ENCODE measurements at places on chromosomes 1 and 21.

GRCh38 chr1:167927046-167927754 lies 9.3 kb upstream of the DCAF6 start:
- no peak for DNase-seq

DNA sequence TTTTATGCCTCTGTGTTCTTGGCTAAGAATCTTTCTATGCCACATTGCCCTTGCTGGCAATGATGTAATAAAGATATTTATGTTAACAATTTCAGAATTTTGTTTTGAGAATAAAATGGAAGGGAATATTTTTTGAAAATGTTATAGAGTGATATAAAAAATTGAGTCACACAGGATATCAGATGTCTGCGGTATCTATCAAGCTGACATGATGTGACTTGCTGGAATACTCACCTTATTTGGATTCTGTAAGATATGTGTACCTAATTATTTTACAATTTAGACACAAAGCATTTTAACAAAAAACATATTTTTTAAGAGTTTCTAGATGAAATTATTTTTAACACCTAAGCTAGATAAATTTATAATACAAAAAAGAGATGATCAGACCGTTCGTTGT lies 660.0 kb upstream of the B3GALT2 start:
- no peak for DNase-seq

DNA sequence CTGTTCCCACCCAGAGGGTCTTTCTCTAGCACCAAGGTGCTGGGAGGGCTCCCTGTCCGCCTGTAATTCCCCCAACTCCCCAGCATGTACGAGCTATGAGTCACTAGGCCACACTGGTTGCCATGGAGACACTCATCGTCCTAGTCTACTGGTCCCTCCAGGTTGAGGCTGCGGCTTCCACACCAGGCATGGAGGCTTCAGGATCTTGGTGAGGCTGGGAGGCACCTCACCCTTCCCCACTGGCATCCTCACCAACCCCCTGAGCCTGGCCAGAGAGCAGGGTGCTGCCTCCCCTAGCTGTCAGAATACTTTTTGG lies 75.6 kb upstream of the KAZN start:
- DNase-seq: peak; percentile 89

GRCh38 chr1:87250336-87250735 lies 78.3 kb upstream of the LMO4 start:
- no peak for DNase-seq

GRCh38 chr1:155218854-155219591 lies 10.5 kb downstream of the MTX1 start:
- peak; percentile 60 for DNase-seq

DNA sequence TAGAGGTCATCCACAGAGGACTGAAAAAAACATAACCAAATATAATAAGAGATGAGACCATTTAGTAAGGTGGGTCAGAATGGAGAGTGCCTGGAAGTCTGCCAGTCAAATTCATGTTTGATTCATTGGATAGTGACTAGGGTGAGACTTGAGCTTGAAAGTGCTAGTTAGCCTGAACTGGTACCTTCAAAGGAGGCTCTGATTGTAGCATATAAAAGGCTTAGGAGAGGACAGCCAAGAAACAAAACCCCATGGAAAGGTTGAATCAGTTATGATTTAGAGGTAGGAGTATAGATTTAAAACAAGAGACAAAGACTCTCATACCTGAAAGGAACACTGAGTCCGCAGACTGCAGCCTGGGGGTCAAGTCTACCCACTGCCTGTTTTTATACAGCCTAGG lies 44.4 kb upstream of the LRRC8C start:
- DNase-seq: no peak

DNA sequence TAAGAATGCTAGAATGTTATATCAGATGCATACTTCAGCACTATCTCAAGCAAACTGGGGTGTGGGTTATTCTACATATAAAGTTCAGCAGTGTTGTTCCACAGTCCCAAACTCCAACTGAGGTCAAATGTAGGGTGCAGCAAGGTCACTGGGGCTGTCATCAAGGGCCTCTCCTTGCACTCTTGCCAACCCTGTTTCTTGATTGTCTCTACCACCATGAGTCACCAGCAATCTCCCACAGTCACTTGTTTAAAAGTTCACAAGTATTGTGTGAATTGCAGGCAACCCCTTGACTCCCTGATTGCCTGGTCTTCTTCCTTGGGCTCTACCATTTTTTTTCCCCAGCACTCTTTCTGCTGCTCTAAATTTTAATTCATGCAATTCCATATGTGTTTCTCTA lies 10.6 kb downstream of the METTL18 start:
- DNase-seq: no peak

GRCh38 chr1:66788231-66788939 lies 12.7 kb downstream of the INSL5 start:
- no peak for DNase-seq

- peak; percentile 83 for DNase-seq
These were observed 14.4 kb downstream of the SMYD3 start for GRCh38 chr1:246492611-246493245.

- DNase-seq: no peak
These were observed 37.5 kb upstream of the QSOX1 start for GRCh38 chr1:180116964-180117763.

GRCh38 chr21:32807717-32808380 lies 36.3 kb upstream of the PAXBP1 start:
- DNase-seq: peak; percentile 74

DNA sequence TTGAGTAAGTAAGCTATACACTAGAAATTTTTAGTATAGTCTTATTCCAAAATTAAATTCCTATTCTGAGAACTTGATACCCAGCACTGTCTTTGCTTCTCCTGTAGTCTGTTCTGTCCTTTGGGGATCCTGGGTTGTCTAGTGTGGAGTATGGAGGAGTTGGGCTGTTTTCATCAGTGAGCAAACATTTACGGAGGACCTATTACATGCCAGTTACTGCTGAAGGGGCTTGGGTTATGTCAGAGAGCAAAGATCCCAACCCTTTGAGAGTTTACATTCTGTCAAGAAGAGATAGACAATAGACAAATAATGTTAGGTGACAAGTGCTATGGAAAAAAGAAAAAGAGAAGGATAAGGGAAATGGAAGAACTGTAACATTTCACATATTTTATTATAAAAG lies 9.0 kb downstream of the TRAPPC10 start:
- DNase-seq: no peak

DNA sequence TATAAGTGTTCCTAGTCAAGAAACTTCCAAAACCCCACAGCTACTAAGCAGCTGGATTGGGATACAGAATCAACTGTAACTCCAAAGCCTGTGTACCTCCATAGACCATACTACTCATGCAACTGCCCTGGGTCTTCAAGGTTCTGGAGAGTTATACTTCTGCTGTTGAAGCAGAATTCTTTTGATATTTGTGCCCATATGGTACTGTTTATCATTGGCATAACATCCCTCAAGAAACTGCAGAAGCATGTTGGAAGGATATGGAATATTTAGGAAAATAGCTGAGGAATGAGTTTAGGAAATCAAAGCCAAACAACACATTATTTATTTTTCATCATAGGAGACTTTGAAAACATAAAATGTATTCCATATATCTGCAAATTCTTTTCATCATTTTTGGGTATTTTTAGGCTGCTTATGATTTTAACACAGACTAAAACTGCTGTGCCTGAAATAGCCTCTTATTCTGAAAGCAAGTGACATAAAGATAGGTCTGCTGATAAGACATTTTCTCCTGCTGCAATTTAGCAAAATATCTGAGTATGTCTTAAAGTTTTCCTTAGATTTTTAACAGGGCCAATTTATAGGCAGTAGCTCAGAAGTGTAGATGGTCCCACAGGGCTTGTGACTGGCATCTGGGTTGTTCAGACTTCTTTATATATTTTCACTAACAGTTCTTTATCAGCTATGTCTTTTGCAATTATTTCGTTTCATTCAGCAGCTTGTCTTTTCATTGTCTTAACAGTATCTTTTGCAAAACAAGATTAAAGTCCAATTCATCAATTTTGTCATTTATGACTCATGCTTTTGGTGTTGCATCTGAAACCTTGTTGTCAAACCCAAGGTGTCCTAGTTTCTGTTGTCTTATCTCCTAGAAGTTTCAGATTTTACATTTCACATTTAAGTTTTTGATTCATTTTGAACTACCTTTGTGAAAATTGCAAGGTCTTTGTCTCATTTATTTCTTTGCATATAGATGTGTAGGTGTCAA lies 41.1 kb upstream of the ZNF124 start:
- DNase-seq: no peak

DNA sequence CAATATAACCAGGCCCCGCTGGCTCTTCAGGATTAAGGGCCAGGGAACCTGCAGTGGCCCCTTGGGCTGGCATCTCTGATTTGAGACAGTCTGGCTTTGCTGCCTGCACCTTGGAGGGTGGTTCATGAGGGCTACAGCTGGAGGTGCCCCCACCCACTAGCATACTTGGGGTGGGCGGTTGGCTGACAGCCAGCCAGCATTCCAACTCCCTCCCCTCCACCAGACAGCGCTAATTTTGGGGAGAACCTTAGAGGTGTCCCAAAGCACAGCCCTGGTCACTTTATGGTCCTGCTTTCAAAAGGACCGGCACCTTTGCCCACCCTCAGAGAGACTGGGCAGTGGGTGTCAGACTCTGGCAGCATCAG lies 180.7 kb upstream of the VAMP3 start:
- DNase-seq: no peak

DNA sequence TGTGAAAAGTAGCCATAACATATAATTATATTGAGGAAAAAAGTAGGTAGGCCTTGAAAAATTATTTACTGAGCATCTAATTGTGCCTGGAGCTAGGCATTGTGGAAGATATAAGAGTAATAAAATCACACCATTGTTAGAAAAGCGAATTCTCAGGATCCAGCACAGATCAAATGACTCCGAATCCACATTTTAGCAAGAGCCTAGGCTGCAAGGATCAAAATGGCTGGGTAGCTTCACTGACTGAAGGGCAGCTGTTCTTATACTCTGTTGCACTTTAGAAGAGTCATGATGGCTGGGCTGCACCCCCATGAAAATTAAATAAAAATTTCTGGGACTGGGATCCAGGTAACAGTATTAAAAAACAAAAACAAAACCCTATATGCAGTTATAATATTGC lies 67.6 kb upstream of the HMCN1 start:
- no peak for DNase-seq

DNA sequence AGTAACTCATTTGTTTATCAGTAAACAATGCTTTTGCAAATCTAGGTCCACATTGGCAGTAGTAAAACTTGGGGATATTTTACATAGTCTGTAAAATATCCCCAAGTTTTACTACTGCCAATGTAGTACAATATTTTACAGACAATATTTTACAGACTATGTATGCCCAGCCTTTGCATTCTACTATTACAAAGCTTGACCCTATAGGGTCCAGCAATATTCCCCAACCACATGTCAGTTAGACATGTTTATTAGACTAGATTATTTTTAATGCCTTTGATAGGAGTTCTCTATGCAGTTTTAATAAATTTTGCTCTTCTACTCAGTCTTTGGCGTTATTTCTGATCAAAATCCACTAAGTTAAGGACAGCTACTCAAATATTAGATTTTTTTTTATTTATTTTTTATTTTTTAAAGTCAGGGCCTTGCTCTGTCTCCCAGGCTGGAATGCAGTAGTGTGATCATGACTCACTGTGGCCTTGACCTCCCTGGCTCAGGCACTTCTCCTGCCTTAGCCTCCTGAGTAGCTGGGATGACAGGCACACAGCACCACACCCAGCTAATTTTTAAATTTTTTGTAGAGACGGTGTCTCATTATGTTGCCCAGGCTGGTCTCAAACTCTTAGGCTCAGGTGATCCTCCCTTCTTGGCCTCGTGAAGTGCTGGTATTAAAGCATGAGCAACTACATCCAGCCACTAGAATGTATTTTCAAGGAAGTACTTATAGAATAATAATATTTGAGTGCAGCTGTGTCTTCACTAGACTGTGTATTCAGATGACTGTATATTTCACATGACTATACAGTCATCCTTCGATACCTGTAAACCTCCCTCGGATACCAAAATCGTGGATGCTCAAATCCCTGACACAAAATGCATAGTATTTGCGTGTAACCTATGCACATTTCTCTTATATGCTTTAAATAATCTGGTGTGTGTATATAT lies 19.8 kb downstream of the MIER1 start:
- DNase-seq: no peak

All from AG08395 (cell line).